AG20443 (cell line): ENCODE measurements at places on chromosomes 4 and X.

- no peak for DNase-seq
These were observed 3.9 kb upstream of the CHRNA9 start for GRCh38 chr4:40331101-40331745.

DNA sequence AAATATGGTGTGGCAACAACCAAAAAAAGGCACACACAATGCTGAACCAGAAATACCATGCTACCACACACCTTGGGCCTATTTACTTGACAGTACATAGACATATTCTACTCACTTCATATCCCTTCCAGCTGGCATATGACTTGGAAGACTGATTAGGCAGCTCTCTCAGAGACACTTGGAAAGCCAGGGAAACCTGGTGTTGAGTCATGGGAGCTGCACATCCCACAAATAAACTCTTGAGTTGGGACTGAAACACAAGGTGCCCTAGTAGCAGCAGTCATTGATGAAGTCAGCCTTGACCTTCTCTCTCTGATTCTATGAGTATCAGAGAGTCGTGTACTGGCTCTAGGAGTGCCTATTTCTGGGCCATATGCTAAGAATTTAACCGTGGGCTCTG lies 776.6 kb upstream of the LCORL start:
- DNase-seq = no peak

GRCh38 chrX:48493890-48494364 lies 14.9 kb upstream of the PORCN start:
- peak; percentile 52 for DNase-seq

DNA sequence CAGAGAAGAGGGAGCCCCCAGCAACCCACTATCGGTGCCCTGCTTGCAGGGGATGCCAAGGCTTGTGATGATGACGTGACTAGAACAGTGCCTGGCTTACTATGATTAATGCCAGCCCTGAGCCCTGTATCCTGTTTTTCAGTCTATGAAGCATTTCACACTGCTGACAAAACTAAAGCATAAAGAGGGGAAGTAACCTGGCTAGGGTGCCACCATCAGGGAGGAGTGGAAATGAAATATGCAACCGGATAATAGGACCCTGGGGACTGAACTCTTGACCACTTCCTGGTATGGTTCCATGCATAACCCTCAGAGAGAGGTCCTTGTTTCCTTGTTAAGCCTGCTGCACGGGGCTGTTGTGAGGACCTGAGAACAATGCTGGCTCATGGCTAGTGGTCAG lies 50.3 kb downstream of the MED28 start:
- DNase-seq = no peak

- DNase-seq = no peak
These were observed 19.7 kb upstream of the MSN start for GRCh38 chrX:65647801-65648200.

GRCh38 chrX:40912166-40912565 lies 173.1 kb upstream of the USP9X start:
- no peak for DNase-seq

DNA sequence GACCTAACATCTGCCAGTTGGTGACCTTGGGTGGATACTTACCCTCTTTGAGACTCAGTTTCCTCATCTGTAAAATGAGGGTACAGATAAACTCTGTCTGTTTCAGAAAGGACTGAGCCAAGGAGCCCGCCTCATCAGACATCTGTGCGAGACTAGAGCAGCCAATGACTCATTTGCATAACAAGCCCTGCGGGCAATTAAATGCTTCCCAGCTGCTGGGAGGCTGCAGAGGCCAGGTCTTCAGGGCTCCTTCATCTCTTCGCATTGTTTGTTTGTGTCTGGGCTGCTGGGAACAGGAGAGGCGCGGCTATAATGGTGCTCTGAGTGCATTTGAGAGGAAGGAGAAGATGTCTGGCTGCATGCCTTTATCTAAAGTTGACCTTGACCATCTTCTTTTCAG lies 85.0 kb downstream of the ADRA2C start:
- peak; percentile 82 for DNase-seq

DNA sequence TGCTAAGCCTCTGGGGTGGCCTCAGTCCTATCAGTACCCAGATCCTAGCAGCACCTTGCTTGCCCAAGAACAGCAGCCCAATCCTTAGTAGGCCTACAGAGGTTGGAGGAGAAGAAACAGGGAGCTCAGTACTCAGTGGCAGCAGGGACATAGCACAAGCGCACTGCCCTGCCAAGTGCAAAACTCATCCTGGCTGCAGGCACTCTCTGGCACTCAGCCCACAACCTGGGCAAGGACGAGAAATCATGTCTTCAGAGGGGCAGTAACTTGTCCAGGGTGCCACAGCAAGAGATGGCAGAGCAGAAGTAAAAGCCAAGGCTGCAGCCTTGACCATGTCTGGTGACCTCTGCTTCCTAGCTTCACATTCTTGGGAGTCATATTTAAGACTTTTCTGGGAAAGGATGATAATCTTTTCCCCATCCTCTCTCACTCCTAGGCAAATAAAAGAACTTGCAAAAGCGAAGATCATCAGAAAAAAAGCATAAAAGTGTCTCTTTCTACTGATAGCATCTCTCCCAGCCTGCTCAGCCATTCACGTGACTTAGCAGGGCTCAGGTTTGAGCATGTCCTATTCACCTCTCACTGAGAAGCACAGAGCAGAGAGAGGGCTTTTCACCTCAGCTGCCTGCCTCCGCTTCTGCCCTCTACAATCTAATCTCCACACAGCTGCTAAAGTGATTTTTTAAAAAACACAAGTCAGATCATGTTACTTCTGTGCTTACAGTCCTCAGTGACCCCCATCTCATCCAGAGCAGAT lies 37.2 kb upstream of the MAGEA4 start:
- no peak for DNase-seq
